ENCODE measurements at places on chromosomes 3 and 15.

GRCh38 chr3:61250784-61251173 is 473 bp downstream of the FHIT start:
- H3K27ac ChIP-seq, result no peak overlapping the region
- H3K27me3 ChIP-seq, result no peaks in the 10 kb centered on the region
- H3K4me3 ChIP-seq, result peak overlapping the region; percentile 51
- H3K4me1 ChIP-seq, result no peaks in the 10 kb centered on the region
- H3K36me3 ChIP-seq, result no peaks in the 10 kb centered on the region

- H3K27ac ChIP-seq, result no peak overlapping the region
- no peaks in the 10 kb centered on the region for H3K27me3 ChIP-seq
- H3K4me1 ChIP-seq, result no peaks in the 10 kb centered on the region
- no peak for DNase-seq
- H3K4me3 ChIP-seq, result no peak overlapping the region
Measured at GRCh38 chr15:27358751-27359434, 387.9 kb downstream of the GABRG3 start.

GRCh38 chr3:26102376-26102775 is 312.5 kb downstream of the OXSM start:
- no peaks in the 10 kb centered on the region for H3K27me3 ChIP-seq
- DNase-seq, result no peak
- no peak overlapping the region for H3K4me3 ChIP-seq
- no peaks in the 10 kb centered on the region for H3K36me3 ChIP-seq
- peaks cover 13% of the 10 kb centered on the region for H3K4me1 ChIP-seq
- H3K27ac ChIP-seq, result no peak overlapping the region

GRCh38 chr3:41330465-41330864 is 131.2 kb downstream of the CTNNB1 start:
- no peaks in the 10 kb centered on the region for H3K36me3 ChIP-seq
- H3K4me3 ChIP-seq, result no peak overlapping the region
- no peak overlapping the region for H3K27ac ChIP-seq
- no peaks in the 10 kb centered on the region for H3K27me3 ChIP-seq
- no peaks in the 10 kb centered on the region for H3K4me1 ChIP-seq
- DNase-seq, result no peak

GRCh38 chr3:23873941-23874340 is 42.8 kb downstream of the NKIRAS1 start:
- H3K4me3 ChIP-seq, result no peak overlapping the region
- DNase-seq, result no peak
- H3K27ac ChIP-seq, result no peak overlapping the region
- no peaks in the 10 kb centered on the region for H3K27me3 ChIP-seq
- no peaks in the 10 kb centered on the region for H3K4me1 ChIP-seq
- H3K36me3 ChIP-seq, result no peaks in the 10 kb centered on the region

GRCh38 chr15:57506422-57506821 is 85.3 kb upstream of the MYZAP start:
- H3K4me1 ChIP-seq, result no peaks in the 10 kb centered on the region
- no peak for DNase-seq
- H3K27ac ChIP-seq, result peak overlapping the region; percentile 30
- no peaks in the 10 kb centered on the region for H3K36me3 ChIP-seq

GRCh38 chr3:38649500-38650247 is at the start of gene SCN5A:
Gene SCN5A, minus strand, starts transcription at chr3:38649687. Its CDS starts 16,380 bp downstream, at chr3:38633307.
- peak; percentile 80 for DNase-seq
- peak within 1 kb of the TSS; percentile 49 for H3K4me3 ChIP-seq
- no peaks in the 10 kb centered on the region for H3K4me1 ChIP-seq
- no peaks in the 10 kb centered on the region for H3K27me3 ChIP-seq
- H3K27ac ChIP-seq, result no peak within 1 kb of the TSS

DNA sequence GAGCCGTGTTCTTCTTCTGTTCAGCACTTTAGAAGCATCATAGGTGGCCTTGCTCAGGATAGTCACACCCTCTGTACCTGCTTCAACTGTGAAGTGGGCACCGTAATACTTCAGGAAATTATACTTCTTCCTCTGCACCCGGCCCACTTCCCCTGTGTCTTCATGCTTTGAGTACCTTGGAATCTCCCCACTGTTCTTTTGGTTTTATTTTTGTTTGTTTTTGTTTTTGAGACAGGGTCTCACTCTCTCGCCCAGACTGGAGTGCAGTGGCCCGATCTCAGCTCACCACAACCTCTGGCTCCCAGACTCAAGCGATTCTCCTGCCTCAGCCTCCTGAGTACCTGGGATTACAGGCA is 1.7 kb downstream of the P2RY14 start:
- no peak overlapping the region for H3K4me3 ChIP-seq
- DNase-seq, result no peak
- no peak overlapping the region for H3K27ac ChIP-seq
- no peaks in the 10 kb centered on the region for H3K27me3 ChIP-seq
- H3K36me3 ChIP-seq, result no peaks in the 10 kb centered on the region

GRCh38 chr15:56744701-56745683 is 11.7 kb upstream of the ZNF280D start:
- H3K27ac ChIP-seq, result no peak overlapping the region
- H3K4me3 ChIP-seq, result no peak overlapping the region

- H3K4me1 ChIP-seq, result no peaks in the 10 kb centered on the region
- no peaks in the 10 kb centered on the region for H3K36me3 ChIP-seq
Measured at GRCh38 chr15:61680260-61681037, 379.8 kb downstream of the VPS13C start.

DNA sequence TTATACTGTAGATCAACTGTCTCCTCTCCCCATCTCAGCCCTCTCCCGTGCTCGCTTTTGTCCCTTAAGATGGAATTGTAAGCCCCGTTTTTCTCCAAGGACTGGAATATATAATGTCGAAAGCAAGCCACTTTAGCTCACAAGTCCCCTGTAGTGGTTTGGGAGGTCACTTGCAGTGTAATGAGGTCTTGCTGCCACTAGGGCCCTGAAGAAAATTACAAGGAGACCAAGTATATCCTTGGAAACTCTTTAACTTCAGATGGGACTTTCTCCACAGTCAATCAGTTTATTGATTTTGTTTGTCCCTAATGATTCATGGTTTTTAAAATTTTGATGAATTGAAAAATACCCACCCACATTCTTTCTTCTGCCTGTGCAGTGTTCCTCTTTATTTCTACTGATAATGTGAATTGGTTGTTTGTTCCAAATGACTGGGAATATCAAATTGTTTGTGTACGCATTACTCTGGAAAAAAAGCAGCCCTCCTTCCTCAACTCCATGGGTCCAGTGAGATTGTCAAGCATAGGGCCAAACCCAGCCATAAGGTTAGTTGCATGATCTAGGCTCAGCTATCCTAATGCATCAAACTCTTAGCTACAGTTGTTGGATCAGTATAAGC is 294.8 kb downstream of the MCTP2 start:
- no peak for DNase-seq
- H3K4me1 ChIP-seq, result no peaks in the 10 kb centered on the region
- H3K27ac ChIP-seq, result no peak overlapping the region
- H3K36me3 ChIP-seq, result no peaks in the 10 kb centered on the region

DNA sequence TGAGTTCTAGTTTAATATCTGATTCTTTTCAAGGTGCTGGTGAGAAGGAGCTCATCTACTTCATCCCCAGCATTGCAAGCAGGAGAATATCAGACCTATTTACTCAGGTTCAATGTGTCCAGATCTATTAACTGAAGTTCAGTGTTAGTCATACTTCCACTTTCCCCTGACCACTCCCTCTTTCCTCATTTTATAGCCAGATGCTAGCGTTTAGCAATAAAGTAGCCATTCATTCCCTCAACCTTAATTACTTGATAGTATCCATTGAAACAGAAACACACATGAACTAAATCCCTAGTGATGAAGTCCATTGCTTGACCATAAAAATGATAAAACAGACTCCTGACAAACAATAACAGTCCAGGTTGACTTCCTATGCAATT is 60.0 kb downstream of the RPL22L1 start:
- no peak for DNase-seq
- no peak overlapping the region for H3K27ac ChIP-seq
- H3K4me1 ChIP-seq, result no peaks in the 10 kb centered on the region
- no peaks in the 10 kb centered on the region for H3K27me3 ChIP-seq

- H3K27me3 ChIP-seq, result no peaks in the 10 kb centered on the region
- no peak for DNase-seq
- no peak overlapping the region for H3K27ac ChIP-seq
- peaks cover 2% of the 10 kb centered on the region for H3K4me1 ChIP-seq
Measured at GRCh38 chr3:115248274-115248673, 101.2 kb upstream of the ZBTB20 start.

- no peak for DNase-seq
- H3K4me3 ChIP-seq, result no peak overlapping the region
- no peak overlapping the region for H3K27ac ChIP-seq
- no peaks in the 10 kb centered on the region for H3K27me3 ChIP-seq
- no peaks in the 10 kb centered on the region for H3K4me1 ChIP-seq
Measured at GRCh38 chr3:21024563-21024962, 726.4 kb downstream of the ZNF385D start.

GRCh38 chr3:171257251-171258203 is 202.7 kb downstream of the TNIK start:
- DNase-seq, result no peak
- peaks cover 4% of the 10 kb centered on the region for H3K4me1 ChIP-seq
- H3K4me3 ChIP-seq, result no peak overlapping the region

DNA sequence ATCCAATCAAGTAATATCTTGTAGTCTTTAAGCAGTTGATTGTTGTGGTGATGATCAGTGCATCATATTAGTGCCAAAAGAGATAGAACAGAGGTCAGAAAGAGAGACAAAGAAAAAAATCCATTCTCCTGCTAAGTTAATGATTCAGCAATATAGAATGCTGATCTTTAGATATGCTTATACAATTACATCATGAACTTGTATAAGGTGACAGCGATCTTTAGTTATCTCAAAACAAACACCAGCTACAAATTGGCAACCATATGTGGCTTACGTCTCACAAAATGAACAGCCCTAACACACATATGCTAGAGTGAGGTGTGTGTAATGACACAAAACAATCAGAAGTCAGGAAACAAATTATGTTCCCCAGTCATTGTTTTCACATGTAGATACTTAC is 12.5 kb downstream of the LSAMP start:
- H3K36me3 ChIP-seq, result no peaks in the 10 kb centered on the region
- no peak overlapping the region for H3K27ac ChIP-seq
- no peaks in the 10 kb centered on the region for H3K27me3 ChIP-seq
- no peak overlapping the region for H3K4me3 ChIP-seq
- no peaks in the 10 kb centered on the region for H3K4me1 ChIP-seq
- DNase-seq, result no peak

- peak; percentile 53 for DNase-seq
- H3K36me3 ChIP-seq, result no peaks in the 10 kb centered on the region
- no peaks in the 10 kb centered on the region for H3K27me3 ChIP-seq
- no peak overlapping the region for H3K27ac ChIP-seq
- no peak overlapping the region for H3K4me3 ChIP-seq
Measured at GRCh38 chr3:10445561-10446175, 59.7 kb downstream of the ATP2B2 start.

- no peaks in the 10 kb centered on the region for H3K36me3 ChIP-seq
- H3K27ac ChIP-seq, result no peak overlapping the region
- DNase-seq, result no peak
- peaks cover 4% of the 10 kb centered on the region for H3K4me1 ChIP-seq
- no peaks in the 10 kb centered on the region for H3K27me3 ChIP-seq
- H3K4me3 ChIP-seq, result no peak overlapping the region
Measured at GRCh38 chr3:105830836-105831235, 38.0 kb downstream of the CBLB start.

DNA sequence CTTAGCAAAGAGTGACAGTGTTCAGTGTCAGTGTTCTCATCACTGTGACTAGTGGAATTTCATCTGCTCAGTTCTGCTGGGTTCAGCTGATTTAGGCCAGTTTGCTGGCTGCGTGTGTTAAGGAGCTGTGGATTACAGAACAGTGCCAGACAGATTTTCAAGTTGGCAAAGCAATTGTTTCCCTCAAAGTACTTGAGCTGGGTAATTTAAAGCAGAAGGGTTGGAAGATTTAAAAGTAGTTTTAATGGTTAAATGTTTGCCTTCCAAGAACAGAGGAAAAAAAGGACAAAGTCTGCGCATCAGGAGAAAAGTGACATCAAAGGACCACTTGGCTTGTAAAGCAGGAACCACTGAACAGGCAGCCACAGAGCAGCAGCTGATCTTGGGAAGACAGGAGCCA is 8.7 kb downstream of the ESYT3 start:
- no peaks in the 10 kb centered on the region for H3K27me3 ChIP-seq
- H3K4me1 ChIP-seq, result no peaks in the 10 kb centered on the region
- H3K27ac ChIP-seq, result no peak overlapping the region
- H3K4me3 ChIP-seq, result no peak overlapping the region
- peak; percentile 11 for DNase-seq

DNA sequence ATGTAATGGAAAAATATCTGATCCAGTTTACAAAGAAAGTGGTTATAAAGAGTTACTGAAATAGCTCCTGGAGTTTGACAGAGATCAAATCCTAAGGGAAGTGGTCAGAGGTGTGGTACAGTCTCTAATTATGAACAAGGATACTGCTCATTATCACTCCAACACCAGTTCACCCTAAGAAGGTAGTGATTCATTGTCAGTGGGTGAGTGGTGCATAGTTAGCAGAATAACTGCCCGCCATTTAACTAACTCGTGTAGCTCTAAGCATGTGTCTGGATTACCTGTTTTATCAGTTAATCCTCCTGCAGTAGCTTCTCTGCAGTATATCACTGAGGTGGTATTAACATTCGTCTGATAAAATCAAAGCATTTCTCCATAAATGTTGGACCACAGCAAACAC is 700.1 kb downstream of the NLGN1 start:
- no peaks in the 10 kb centered on the region for H3K27me3 ChIP-seq
- no peak overlapping the region for H3K27ac ChIP-seq
- H3K36me3 ChIP-seq, result no peaks in the 10 kb centered on the region

DNA sequence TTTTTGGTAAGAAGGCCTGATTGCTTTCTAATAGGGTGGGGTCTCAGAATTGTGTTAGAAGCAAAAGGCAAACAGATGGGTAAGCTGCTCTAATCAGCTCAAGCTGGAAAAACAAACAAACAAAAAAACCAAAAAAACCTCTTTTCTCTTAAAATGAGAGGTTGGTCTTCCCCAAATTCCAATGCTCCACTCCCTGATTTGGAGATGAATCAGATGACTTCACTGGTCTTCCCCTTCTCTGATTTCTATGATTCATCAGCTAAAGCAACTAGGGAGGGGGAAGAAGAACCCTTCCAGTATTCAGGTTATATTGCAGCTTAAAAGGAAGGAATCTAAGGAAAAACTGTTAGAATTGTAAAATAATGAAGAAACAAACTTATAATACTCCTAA is 9.6 kb upstream of the ANXA2 start:
- no peak overlapping the region for H3K4me3 ChIP-seq
- H3K4me1 ChIP-seq, result peaks cover 3% of the 10 kb centered on the region

DNA sequence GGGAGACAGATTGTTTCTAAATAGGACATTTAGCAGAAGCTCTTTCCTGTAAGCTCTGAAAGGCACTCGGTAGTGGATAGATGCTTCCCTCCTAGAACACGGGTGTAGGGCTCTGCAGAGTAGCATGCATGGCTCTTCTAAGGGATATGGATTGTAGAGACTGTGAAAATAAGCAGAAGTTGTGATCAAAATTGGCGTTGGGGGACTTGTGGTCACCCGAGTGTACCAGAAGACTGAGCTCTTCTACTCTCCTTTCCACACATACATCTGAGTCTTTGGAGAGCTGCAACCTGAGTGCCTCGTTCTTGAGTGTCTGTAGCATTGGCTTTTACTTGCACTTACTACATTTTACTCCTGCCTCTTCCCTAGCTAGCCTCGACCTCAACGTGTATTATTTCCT is 197.7 kb downstream of the LPP start:
- H3K36me3 ChIP-seq, result no peaks in the 10 kb centered on the region
- no peaks in the 10 kb centered on the region for H3K27me3 ChIP-seq
- H3K4me1 ChIP-seq, result peaks cover 18% of the 10 kb centered on the region
- no peak for DNase-seq
- H3K27ac ChIP-seq, result no peak overlapping the region
- no peak overlapping the region for H3K4me3 ChIP-seq

GRCh38 chr3:25429361-25430286 is 1.6 kb downstream of the RARB start:
- no peaks in the 10 kb centered on the region for H3K27me3 ChIP-seq
- no peak overlapping the region for H3K27ac ChIP-seq
- H3K4me1 ChIP-seq, result no peaks in the 10 kb centered on the region
- no peak for DNase-seq
- H3K4me3 ChIP-seq, result peak overlapping the region; percentile 74
- H3K36me3 ChIP-seq, result no peaks in the 10 kb centered on the region

All from aorta (tissue), 5 donors.